NCI-H1417 (cell line): ENCODE measurements at places on chromosomes 6 and 20.

DNA sequence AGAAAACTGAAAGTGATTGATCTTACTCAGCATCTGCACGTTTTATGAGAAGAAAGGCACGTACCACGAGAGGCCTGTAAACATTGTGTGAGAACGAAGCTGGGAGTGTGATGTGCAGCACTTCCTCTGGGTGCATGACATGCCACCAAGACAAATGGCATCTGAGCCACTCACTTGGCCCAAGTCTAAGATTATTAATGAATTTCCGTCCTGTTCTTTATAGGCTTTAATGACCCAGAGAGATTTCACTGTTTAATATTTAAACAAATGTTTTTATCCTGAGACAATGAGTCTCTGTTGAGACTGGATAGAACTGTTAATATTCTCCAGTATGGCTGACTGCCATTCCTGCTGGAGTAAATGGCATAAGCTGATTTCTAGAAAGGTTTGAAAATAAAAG, 172.6 kb upstream of the PHACTR1 start:
- DNase-seq = no peak

DNA sequence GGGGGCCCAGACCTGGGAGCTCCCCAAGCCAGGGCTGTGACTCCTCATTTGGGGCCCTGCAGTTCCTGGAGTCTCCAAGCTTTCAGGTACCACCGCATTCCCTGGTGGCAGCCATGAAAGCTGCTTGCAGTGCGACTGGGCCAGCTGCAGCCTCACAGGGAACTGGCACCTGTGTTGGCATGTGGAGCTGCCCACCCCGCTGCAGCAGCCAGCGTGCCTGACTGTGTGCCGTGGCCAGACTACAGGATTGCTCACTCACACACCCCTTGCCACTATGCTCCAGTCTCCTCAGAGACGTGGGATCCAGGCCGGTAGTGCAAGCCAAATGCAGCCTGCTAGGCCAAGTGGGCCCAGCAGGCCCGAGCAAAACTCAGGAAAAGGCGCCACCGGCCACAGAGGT, 450.7 kb downstream of the COL12A1 start:
- DNase-seq = no peak

GRCh38 chr6:166167258-166167731, 356 bp downstream of the TBXT start:
- DNase-seq = no peak

- no peak for DNase-seq
Observed at GRCh38 chr20:18571009-18571408, 3.8 kb downstream of the SMIM26 start.

DNA sequence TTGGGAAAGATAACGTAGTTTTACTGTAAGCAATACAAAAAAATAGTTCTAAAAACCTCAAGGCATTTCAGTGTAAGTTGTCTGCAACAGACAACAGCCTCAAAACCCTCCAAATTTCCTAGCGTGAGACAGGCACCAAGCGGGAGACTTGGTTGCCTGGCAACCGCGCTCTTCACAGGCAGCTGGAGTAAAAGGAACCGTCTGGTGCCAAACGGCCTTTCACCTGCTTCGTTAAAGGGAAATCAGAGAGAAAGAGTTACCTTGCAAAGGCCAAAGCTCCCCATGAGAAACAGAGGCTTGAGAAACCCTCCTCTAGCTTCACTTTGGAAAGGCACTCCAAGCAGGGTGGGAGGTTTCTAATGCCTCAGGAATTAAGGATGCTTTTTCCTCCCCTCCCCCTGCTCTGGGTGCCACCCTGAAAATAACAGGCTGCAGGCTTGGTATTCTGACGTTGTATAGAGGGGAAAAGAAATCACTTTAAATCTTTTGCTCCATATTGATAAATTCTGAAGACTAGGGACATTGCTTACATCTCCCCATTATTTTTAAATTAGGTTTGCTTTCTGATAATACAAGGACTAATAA, 129.7 kb upstream of the UFL1 start:
- DNase-seq = peak; percentile 96

DNA sequence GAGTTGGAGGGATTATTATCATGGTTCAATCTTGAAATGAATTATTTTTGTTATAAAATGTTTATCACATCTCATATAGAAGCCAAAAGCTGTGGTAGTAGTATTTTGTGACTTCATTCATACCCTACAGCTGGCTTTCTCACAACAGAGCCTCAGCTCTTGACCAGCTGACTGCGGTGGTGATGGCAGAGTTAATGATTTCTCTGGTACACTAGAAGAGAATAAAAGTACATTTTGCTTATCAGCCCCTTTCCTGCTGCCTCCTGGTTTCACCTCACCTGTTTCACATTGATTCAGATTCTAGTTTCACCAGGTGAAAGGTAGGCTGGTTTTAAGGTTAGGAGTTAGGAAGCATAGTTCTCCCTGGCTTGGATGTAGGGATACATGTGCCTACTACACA, 55.7 kb downstream of the AFG1L start:
- no peak for DNase-seq

DNA sequence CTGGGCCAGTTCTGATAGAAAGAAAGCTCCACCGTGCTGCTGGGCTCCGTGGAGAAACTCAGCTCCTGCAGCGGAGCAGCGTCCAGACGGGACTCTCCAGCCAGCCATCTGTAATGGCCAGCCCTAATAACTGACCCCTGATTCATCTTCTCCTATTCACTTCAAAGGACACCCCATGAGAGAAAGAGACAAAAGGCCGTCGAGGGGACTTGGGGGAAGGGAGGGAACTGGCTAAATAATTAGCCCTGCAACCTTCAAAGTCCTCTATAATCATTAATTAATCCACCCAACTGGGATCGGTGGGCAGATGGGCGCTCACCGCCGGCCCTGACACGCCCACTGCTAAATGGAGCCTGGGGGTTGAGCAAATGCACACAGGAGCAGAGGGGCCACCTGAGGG, 512.4 kb downstream of the CD83 start:
- DNase-seq = no peak

GRCh38 chr6:12010635-12011275, 1.4 kb upstream of the HIVEP1 start:
- DNase-seq = peak; percentile 87

DNA sequence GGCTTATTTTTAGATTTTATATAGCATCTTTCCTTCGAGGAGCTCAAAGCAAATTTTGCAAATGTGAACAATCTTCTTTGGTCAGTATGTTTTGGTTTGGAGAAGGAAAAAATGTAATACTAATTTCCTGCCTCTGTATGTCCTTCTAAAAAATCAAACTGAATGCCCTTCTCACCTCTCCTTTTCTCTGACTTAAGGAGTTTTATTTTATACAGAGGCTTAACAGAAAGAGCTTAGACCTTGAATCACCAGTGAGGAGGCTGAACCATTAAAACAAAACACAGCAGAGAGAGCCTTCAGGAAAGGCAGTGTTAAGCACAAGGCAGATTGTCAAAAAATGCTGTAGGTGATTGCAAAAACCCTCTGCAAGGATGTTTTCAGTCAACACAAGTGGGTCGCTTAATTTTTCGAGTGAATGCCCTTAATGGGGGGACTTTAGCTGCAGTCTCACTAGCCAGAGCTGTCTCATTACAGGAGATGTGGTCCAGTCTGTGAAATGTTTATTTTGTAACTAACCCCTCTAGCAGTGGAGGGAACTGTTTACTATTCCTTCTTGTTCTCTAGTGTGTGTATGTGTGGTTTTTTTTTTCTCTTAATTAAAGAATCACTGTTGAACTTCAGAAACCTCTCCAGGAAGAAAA, 481.3 kb upstream of the CITED2 start:
- no peak for DNase-seq

DNA sequence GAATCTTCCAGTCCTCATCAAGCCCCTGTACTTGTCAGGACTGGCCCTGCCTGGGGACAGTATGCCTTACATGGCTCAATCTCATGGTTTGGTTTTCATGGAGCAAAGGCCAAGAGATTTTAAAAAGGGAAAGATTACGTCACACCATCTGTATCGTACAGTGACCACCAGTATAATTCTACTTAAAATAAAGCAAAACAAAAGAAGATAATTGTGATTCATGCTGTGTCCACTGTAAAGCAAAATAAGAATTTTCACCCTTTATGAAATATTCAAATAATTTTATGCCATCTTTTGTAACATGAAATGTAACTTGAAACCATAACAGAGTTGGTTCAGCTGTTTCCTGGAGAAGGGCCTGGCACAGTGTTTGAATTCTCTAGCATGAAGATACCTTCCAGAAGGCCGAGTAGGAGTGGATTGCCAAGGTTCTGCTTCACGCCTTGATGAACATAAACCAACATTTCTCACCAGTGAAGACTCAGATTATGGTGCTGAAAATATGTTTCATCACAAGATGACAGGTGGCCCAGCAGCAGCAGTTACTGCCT, 486.5 kb downstream of the RFPL4B start:
- no peak for DNase-seq

DNA sequence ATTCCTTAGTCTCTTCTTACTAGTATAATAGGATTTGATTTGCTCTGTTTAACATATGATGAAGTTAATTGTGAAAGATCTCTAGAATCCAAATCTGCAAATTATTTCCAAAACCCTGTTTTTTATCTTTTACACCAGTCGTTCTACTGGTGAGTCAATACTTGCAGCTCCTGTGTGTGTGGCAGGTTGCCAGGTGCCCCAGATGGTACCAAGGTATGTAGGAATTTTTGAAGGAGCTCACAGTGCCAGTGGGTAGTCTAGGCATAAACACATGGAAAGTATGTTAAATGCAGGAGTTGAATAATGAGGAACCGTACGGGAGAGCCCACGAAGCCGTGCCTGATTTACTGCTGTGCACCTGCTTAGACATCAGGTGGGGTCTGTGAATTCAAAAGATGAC, 192.2 kb downstream of the FARS2 start:
- DNase-seq = no peak

- DNase-seq = no peak
Observed at GRCh38 chr20:46213946-46214823, 94.1 kb downstream of the CDH22 start.

- no peak for DNase-seq
Observed at GRCh38 chr6:4682431-4683097, 93.6 kb upstream of the CDYL start.

GRCh38 chr6:150499882-150500312, 99.8 kb upstream of the PLEKHG1 start:
- no peak for DNase-seq

- DNase-seq = no peak
Observed at GRCh38 chr6:15461127-15461944, 201.5 kb downstream of the DTNBP1 start.

GRCh38 chr6:170516783-170517616, 36.1 kb downstream of the PSMB1 start:
- DNase-seq = peak; percentile 88
